ENCODE measurements at places on chromosomes 12 and 14.

DNA sequence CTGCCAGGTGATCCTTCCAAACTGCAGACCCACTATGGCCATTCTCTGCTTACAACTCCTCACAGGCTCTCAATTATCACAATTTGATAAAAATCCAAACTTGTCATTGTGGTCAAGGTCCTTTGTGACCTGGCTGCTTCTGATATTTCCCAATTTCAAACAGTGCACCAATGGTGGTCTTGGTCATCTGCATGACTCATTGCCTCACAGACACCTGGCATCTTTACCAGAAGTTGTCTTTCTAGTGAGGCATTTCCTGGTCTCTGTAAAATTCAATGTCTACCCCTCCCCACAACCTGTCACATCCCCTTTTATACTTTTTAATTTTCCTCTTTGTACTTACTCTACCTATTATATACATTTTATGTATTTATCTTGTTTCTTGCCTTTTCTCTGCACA is 17.8 kb upstream of the PAPOLA start:
- no peak for DNase-seq

- DNase-seq, result peak; percentile 20
Measured at GRCh38 chr14:103260629-103261124, 73.4 kb upstream of the EIF5 start.

DNA sequence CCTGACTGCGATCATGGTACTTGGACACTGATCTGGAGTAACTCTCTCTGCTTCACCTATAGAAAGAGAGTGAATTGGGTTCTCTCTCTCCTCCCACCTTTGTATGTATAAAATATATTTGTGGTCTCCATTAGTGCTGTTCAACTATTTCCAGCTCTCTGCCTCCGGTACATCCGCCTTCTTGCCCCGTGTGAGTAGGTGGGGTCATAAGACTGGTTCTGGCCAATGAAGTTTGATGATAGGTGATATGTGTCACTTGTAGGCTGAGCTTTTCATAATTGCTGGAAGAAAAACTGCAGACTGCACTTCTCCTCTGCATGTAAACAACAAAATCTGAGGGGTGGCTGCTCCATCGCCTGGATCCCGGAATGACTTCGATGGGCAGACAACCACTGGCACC is 210.4 kb downstream of the EXOC5 start:
- no peak for DNase-seq

DNA sequence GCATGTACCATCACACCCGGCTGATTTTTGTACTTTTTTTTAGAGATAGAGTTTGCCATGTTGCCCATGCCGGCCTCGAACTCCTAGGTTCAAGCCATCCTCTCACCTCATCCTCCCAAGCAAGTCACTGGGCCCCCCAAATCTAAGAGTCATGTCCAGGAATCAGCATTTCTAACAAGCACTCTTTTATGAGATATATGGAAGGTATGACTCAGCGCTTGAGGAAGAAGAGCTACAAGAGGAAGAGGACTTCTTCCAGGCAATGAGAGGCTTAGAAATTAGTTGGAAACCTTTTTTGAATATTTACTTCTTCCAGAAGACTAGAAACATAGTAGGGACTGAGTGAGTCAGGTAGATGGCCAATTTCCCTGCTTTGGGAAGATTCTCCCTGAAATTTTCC is 114.5 kb downstream of the HMGA2 start:
- no peak for DNase-seq

DNA sequence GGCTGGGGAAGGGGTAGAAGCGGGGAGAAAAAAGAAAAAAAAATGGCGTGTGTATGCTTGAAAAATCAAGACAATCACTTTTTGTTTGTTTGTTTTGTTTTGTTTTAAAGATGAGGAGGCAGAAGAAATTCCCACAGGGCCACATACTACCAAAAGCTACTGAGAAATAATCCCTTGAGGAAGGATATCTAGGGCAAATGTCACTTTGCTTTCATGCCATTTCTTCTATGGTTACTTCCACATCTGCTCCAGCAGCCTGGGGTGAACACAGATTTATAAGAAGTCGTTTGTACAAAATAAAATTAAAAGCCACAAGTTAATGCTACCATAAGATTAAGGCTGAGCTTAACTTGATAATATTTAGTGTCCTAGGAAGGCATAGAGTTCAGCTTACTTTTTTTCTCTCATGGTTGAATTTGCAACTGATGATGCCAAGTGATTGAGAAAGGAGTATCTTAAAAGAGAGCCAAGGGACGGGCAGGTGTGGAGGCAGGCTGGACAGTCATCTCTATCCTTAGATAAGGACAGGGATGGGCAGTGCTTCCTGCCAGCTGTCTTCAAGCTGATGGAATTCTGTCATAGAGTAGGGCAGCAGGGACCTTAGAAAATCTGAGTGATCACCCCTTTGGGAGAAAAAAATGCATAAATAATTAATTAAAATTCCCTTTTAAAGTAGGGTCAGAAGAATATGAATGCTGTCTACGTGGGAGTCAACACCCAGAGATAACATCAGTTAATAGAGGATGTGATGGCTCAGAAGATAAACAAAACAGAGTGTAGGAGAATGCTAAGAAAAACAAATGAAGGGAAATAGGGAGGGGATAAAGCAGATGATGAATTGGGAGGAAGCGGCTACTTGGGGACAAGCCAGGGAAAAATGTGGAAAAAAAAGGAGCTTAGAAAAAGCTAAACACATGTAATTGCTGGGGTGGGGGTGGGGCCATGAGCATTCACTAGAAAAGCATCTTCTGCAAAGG is 57.1 kb downstream of the DYRK2 start:
- no peak for DNase-seq

DNA sequence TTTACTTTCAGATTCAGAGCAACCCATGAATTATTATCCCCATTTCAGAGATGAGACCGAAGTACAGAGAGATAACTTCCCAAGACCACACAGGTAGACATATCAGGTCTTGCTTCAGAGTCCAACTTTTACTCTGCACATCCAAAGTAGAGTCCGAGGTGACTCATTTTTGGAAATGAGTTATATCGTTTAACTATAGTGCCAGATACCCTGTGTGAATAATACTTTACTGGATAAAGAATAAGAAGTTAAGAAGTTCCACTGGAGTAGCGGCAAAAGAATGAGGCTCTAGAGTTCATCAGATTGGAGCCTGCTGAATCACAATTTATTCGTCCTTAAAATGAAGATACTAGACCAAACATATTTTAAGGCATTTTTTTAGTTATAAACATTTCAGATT is 124.7 kb downstream of the EPS8 start:
- no peak for DNase-seq

GRCh38 chr14:70908935-70909641 is 1.8 kb downstream of the PCNX1 start:
- DNase-seq, result no peak

- no peak for DNase-seq
Measured at GRCh38 chr12:109532721-109533486, 40.4 kb downstream of the MMAB start.

GRCh38 chr12:66708704-66709456 is 30.0 kb upstream of the GRIP1 start:
- DNase-seq, result peak; percentile 65

DNA sequence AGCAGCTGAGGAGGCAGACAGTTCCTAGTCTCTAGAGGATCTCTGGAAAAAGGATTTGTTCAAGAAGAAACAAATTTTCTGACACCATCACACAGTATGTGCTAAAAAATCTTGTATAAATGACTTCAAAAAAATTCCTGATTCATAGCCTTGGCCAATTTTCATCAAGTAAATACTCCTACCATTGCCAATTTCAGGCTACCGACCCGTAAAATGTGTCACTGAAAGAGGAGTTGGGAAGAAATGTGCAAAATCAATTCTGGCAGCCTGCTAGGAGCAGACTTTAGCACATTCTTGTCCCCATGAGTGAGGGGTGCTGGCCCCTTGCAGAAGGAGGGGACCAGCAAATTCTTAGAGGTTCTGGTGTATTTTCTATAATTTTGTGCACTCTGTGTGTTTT is 109.4 kb downstream of the TMEM30B start:
- no peak for DNase-seq

GRCh38 chr12:3305464-3305863 is 185.5 kb upstream of the PRMT8 start:
- DNase-seq, result no peak

- peak; percentile 37 for DNase-seq
Measured at GRCh38 chr12:6644903-6645302, 2.3 kb downstream of the ACRBP start.

DNA sequence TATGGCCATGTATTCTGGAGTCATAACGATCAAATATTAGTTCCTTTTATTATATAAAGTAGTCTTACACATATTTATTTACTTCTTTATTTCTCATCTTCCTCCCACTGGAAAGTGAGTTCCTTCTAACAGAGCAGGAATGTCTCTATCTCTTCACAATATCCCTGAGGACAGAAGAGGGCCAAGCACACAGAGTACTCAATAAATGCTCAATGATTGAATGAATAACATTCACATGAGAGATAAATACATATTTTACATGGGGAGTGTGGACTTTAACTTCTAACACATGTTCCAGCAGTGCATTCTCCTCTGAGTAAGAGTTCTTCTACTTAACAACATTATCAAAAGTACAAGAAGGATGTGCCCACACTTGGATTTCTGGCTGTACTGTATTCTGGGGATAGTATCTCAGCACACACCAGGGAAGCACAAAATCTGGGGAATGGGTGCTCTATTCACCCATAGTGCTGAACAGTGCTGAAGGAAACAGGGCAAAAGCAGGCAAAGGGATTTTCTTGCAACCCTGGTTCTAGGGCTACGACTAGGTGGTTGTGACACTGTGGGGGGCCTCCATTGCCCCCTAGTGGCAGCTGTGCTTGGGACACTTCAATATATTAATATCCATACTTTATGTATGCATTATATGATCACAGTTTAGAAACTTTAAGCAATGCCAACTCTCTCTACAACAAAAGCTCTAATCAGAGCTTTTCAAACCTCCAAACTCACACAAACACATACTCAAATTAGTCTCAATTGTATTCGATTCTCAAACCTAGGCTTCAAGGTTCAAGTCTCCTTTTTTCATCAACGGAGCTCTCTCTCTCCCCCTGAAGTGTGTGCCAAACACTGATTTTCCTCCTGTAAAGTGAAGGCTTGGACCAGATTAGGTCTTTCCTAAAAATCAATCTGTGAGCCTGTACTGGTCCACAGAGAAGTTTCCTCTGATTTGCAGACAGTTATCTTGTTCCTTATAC is 115.5 kb downstream of the SLC2A13 start:
- peak; percentile 53 for DNase-seq

DNA sequence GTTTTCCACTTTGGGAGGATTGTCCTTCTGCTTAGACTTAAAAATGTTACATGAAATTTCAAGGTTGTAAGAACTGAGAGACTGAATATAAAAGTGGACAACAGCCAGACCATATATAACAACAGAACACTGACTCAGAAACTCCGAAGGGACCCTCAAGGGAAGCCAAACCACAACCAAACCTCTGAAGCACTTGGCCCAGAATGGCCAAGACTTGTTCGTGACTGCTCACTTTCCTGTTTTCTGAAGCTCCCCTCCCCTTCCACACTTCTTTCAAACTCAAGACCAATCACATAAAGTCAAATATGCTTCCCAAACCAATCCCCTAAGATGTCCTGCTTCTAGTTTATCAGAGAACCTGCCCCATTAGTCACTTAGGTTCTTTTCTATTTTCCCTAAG is 13.7 kb downstream of the OR6J1 start:
- DNase-seq, result no peak

DNA sequence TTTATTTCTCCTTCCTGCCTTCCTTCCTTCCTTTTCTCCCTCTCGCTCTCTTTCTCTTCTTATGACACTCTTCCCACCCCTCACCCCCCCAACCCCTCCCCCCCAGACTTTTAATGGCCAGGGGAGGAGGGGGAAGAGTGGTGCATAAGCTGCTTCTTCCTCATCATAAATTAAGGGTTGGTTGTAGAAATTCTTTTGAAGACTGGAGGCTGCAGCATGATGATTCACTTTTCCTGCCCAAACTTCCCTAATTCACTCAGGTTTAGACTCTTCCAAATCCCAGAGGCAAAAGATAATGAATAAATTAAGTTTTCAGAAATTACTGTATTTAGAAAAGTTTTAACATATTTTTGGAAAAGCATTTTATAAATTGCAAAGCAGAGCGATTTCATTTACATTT is 58.2 kb downstream of the GRIP1 start:
- peak; percentile 33 for DNase-seq

DNA sequence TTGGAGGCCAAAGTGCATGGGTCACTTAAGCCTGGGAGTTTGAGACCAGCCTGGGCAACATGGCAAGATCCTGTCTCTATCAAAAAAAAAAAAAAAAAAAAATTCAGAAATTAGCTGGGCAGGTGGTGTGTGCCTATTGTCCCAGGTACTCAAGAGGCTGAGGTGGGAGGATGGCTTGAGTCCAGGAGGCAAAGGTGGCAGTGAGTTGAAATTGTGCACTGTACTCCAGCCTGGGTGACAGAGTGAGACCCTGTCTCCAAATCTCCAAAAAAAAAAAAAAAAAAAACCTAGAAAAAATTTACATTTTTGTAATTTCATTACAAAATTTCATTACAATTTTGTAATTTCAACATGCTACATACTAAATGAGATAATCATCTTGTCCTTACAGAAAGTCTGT is 42.7 kb downstream of the SYNE2 start:
- DNase-seq, result no peak

- no peak for DNase-seq
Measured at GRCh38 chr12:89350260-89350629, 2.1 kb downstream of the DUSP6 start.

- no peak for DNase-seq
Measured at GRCh38 chr12:8696442-8697090, 1.2 kb upstream of the RIMKLB start.

GRCh38 chr14:71322655-71323250 is 415.5 kb downstream of the PCNX1 start:
- DNase-seq, result peak; percentile 58

GRCh38 chr12:72330301-72330700 is 58.1 kb downstream of the TRHDE start:
- DNase-seq, result no peak

- peak; percentile 37 for DNase-seq
Measured at GRCh38 chr14:75126121-75126544, 715 bp downstream of the NEK9 start.

GRCh38 chr14:96095581-96096476 is 56.7 kb downstream of the C14orf132 start:
- no peak for DNase-seq

- DNase-seq, result peak; percentile 19
Measured at GRCh38 chr12:94851396-94852028, 152.0 kb downstream of the NDUFA12 start.

DNA sequence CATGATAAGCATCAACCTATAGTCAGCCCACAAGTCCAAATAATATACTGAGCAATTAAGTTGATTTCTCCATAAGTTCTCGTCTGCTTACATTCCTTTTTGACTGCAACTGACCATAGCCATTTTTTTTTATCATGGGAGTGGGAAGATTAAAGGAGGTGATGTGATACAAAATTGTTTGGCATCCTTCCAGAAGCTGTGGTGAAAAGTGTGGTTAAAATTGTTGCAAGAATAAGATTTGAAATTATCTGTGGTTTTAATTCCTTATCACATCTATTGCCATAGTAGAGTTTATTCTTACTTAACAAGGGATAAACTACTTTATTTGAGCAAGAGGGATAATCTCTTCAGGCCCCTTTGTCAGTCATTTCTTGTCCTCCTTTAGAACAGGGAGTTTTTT is 50.7 kb downstream of the LIN52 start:
- peak; percentile 26 for DNase-seq

- DNase-seq, result no peak
Measured at GRCh38 chr12:12722435-12723148, 5.4 kb downstream of the CDKN1B start.

GRCh38 chr12:2384533-2385351 is 332.0 kb downstream of the CACNA1C start:
- DNase-seq, result no peak

GRCh38 chr14:73443758-73444157 is 14.6 kb downstream of the NUMB start:
- no peak for DNase-seq

GRCh38 chr14:60035177-60035576 is 56.5 kb upstream of the PCNX4 start:
- no peak for DNase-seq
